ENCODE measurements at places on chromosomes 12 and 14.

DNA sequence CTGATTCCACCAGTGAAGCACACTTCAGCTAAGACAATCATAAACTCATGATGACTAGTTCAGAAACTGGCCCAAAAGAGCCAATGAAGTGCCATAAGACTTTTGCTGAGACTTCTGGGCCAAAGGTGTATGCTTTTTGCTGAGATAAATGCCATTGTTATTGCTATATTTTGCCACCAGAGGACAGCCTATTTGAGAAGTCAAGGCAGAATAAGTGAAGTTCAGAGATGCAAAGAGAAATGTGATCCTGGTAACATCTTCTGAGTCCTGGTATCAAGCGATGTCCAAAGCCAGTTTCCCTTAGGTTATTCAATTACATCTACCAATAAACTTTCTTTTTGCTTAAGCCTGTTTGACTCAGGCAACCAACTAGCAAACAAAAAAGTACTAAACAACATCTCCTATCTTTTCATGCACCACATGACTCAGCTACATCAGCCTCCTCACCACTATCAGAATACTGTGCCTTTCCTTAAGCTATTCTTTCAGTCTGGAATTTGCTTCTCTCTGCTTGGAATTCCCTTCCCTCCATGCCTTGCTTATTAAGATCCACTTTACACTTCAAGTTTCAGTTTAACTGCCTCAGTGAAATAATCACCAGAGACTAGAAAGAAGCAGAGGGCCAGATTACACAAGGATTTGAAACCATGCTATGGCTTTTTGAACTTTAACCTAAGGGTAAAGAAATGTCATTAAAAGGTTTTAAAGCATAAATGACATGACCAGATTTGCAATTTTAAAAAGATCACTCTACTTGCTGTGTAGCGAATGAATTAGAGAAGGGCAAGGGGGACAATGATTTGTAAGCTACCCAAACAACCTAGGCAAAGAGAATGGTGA, 14.0 kb downstream of the CRY1 start:
- DNase-seq: no peak

- no peak for DNase-seq
Measured at GRCh38 chr14:103456167-103456835, 66.3 kb downstream of the CKB start.

DNA sequence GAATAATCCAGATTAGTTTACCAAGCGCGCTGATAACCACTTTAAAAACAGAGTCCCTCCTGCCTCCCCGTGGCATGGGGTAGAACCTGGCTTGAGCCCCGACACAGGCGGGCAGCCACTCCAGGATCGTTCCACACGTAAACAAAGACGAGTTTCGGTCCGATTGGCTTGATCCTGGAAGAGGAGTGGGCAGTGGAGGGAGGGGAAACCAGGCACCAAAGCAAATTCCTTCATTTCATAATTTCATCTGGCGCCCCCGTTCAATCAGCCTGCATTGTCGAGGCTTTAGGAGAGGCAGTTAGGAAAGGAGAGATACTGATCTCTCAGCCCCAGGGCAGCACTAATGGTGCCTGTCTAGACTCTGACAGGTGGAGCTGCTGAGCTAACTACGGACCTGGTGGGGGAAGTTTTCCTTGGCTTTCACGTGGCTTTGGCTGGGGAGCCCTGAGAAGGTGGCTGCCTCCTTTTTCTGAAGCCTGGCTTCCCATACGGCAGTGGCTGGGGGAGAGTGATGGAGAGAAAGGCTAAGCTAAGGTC, 751 bp upstream of the GPRC5A start:
- no peak for DNase-seq

- DNase-seq: no peak
Measured at GRCh38 chr12:19639781-19640415, 200.6 kb downstream of the AEBP2 start.

GRCh38 chr12:118494776-118495175, 118.4 kb downstream of the SUDS3 start:
- no peak for DNase-seq

- no peak for DNase-seq
Measured at GRCh38 chr14:75383721-75384120, 44.1 kb upstream of the JDP2 start.

- DNase-seq: no peak
Measured at GRCh38 chr12:114992443-114992842, 308.5 kb upstream of the TBX3 start.

DNA sequence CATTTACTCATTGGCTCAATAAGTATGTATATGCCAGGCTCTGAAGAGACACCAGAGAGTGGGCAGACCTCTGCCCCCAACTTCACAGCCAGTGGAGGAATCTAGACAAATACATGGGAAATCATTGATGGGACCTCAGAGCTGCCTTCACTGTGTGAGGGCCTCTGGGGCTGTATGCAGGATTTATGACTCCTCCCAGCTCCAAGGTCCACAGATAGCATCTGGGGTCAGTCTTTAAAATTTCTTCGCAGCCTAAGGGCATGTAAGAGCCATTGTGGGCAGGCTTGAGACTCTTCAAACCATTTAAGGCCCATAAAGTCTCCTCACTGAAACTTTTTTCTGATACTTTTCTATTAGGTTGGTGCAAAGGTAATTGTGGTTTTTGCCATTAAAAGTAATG, 125.5 kb downstream of the SPTSSA start:
- DNase-seq: no peak

DNA sequence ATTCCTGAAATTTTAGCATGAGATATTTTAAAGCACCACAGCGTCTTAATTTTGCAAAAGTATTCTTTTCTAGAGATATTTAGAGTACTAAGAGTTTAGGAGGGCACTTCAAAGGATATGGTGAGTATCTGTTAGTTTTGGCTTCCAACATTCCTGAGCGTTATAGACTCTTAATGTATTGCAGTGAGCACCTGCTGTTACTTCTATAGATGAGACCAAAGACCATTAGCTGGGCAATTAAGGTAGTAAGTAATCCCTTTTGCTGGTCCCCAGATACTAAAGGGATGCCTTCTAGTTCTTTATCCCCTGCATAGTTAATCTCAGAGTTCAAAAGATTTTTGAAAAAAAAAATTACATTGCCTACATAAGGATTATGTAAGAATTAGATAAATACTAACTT, 975.6 kb downstream of the GALC start:
- no peak for DNase-seq

- DNase-seq: no peak
Measured at GRCh38 chr14:70130482-70130881, 58.3 kb downstream of the SLC8A3 start.

- no peak for DNase-seq
Measured at GRCh38 chr14:21874167-21874566, 200.5 kb upstream of the OR4E1 start.

GRCh38 chr14:39006721-39007410, 96.2 kb downstream of the SEC23A start:
- no peak for DNase-seq

DNA sequence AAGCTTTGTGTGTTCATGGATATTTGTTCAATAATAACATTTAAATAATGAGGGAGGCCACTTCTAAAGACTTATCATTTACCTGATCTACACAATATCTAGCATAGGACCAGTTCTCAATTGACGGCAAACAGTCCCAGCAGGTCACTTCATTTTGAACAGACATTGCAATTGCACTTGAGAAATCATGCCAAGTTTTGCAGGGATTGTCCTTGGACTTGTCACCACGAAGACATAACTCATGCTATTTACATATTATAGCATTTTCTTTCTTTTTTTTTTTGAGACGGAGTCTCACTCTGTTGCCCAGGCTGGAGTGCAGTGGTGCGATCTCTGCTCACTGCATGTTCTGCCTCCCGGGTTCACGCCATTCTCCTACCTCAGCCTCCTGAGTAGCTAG, 34.5 kb upstream of the BICD1 start:
- no peak for DNase-seq

DNA sequence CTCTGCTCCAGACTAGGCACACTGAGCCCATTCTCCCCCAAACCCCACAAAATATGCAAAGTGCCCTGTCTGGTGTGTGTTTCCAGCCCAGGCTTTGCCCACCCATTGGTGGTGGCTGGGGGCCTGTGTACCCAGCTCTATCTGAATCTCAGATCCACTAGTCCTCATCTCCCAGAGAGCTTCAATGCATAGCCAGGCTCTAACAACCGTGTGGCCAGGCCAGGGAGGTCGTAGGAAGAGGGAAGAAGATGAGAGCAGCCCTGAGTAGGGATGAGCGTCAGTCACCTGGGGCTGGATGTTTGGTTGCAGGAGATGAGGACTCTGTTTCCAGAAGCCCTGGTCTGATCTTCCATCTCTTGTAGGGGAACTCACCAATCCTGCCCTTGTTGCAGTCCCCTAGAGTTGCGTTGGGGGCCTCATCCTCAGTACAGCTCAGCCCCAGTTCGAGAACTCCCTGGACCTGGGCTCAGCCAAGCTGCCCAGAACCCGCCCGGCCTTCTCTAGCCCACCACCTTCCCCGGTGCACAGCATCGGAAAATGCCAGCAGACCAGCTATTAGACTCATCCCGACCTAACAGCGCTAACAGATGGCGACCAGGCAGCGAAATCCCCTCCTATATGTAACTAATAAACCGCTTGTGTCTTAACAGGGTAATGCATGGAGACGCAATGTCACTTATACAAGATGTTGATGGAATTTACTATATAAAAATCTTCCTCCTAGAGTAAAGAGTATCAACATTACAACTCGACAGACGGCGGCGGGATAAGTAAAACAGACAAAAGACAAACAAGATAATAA, 3.2 kb upstream of the LHX5 start:
- DNase-seq: no peak

DNA sequence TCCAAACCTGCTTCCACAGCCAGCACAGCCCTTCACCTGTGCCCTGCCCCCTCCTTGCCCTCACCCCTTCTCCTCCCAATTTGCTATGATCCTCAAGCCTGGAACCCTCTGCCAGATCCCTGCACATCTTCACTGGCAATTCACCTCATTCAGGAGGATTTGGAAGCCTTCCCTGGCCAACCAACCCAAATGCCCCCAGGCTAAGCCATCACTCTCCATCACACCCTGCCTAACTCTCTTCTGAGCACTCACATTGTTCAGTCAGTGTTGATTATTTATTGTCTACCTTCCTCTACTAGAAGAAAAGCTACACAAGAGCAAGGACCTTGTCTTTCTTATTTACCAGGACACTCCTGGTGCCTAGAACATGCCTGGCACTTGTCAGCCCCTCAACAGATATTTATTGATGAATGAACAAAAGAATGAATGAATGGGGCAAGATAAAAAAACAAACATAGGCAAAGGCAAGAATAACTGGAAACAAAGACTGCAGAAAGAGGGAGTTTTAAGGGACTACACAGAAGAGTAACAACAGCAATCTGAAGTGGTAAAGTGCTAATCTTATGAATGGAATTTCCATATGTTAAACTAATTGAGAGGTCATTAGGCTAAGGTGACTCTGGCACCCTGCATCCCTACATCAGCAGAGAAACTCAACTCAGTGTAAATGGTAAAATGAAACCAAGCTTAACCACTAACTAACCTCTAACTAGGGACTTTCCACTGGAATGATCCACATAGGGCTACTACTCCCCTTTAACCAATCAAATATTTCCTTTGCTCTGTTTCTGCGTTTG, 33.4 kb downstream of the TMTC1 start:
- no peak for DNase-seq

GRCh38 chr12:52644078-52644415, 8.0 kb downstream of the KRT2 start:
- DNase-seq: no peak

All from stimulated activated CD8-positive, alpha-beta memory T cell treated with anti-CD3 and anti-CD28 coated beads, Interleukin-7, amount 100 ng/mL, for 4 hours (primary cell).